ENCODE measurements at places on chromosomes 12 and 14.
A peak's percentile ranks its signal among the peaks of the same experiment; 100 is the strongest.

DNA sequence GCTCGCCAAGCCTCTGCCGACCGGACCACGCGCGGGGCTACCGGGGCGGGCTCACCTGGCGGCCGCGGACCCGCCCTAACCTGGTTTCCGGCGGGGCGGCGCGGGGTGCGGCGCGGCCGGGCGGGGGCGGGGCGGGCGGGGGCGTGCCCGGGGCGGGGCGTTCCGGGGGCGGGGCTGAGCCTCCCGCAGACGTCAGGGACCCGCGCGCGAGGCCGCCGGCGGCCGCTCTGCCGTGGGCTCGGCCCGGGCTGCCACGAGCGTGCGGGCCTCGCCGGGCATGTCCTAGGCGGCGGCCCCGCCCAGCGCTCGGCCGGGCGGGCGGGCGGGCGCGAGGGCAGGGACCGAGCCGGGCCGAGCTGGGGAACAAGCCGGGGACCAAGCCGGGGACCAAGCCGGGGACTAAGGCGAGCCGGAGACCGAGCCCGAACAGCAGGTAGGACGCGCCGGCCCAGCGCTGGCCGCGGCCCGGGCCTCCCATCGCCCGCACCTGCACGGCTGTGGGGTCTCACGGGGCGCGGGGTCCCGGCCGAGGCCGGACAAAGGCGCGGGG, at the start of gene CEP170B:
TSS of gene CEP170B (plus strand) at position 188 of the 550 bp plus-strand sequence. CDS start 3,183 bp downstream, outside the sequence.
- peak; percentile 34 for DNase-seq

DNA sequence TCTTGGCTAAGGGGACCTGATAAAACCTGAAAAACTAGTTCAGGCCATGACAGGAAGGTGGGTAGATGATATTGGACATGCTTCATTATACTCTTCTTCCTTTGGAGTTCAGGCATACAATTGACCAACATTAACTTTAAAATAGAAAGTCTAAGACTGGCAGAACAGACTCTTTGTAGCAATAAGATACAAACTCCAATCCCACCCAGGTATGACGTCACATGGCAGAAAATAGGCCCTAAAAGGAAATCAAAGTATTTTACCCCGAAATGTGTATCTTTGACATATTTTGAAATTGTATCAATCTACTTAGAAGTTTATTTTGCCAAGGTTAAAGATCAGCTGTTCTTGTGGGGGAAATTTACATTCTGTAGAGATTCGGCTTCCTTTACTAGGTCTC, 198.1 kb upstream of the LRIG3 start:
- no peak for DNase-seq

DNA sequence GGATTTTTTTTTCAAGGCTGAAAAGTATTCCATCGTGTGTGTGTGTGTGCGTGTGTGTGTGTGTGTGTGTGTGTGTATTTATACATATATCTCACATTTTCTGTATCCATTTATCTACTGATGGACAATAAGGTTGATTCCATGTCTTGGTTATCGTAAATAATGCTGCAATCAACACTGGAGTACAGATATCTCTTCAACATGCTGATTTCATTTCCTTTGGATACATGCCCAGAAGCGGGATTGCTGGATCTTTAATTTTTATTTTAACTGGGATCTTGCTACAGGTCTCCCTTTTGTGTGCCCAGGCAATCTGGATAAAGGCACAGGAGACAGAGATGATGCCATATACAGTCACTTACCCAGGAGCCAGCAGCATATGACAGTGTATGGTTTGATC, 338.1 kb downstream of the SOX5 start:
- DNase-seq, result no peak

GRCh38 chr12:127083008-127083949, 1183.7 kb upstream of the TMEM132C start:
- no peak for DNase-seq

GRCh38 chr12:8527250-8528130, 13.2 kb downstream of the CLEC4E start:
- DNase-seq, result no peak

DNA sequence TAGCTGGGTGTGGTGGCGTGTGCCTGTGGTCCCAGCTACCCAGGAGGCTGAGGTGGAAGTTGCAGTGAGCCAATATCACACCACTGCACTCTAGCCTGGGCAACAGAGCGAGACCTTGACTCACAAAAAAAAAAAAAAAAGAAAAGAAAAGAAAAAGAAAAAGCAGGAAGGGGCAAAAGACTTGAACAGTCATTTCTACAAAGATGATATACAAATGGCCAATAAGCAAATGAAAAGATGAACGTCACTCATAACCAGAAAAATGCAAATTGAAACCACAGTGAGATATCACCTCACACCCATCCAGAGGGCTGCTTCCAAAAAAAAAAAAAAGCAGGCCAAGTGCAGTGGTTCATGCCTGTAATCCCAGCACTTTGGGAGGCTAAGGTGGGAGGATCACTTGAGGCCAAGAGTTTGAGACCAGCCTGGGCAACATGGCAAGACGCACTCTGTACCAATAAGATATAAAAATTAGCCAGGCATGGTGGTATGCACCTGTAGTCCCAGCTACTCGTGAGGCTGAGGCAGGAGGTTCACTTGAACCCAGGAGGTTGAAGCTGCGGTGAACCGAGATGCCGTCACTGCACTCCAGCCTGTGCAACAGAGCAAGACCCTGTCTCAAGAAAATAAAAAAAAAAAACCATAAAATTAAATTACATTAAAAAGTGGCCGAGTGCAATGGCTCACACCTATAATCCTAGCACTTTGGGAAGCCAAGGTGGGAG, 20.5 kb downstream of the UBC start:
- no peak for DNase-seq

- no peak for DNase-seq
These were observed 125.0 kb downstream of the CACNA1C start for GRCh38 chr12:2177751-2178150.

- DNase-seq, result no peak
These were observed 175.1 kb downstream of the SLC38A4 start for GRCh38 chr12:46650688-46651087.

DNA sequence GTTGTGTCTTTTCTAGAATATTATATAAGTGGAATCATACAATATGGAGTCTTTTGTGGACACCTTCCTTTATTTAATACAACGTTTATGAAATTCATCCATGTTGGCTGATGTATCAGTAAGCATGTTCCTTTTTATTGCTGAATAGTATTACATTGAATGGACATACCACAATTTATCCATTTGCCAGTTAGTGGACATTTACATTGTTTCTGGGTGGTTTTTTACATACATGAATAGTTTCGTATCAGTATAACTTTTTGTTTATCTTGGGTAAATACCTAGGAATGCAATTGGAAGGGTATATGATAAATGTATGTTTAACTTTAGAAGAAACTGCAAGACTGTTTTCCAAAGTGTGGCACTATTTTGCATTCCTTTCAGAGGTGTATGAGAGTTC, 23.1 kb downstream of the IQSEC3 start:
- no peak for DNase-seq

DNA sequence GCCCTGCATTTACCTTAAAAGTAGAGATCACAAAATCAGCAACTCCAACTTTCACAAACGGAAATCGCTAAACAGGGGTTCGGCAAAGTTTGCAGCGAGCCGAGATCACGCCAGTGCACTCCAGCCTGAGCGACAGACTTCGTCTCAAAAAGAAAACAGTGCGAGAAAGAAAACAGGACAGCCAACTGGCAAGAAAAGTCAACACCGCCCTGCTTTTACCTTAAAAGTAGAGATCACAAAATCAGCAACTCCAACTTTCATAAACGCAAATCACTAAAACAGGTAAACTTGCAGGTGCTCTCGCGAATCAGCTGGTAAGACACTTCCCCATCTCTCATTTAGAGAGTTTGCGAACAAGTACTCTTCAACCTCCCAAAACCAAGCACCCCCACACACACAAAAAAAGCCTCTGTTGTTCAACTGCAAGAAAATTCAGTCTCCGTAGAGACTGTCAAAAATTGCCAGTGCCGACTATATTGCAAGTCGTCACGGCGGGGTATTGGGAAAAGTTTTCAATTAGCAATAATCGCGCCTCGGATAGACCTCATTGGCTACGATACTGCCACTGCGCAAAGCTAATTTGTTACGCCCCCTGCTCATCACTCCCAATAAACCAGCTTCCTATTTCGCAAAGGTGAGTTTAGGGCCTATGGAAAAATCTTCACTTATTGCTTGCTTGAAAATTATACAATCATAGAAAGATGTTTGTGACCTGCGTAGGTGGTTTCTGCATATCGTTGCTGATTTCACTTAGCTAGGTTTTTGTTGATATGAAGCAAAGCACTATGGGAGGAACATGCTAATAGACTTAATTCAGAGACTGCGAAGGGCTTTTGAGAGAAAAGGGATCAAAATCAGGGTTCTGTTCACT, at the start of gene RNU4-1:
TSS of gene RNU4-1 (minus strand) at position 577 of the 871 bp plus-strand sequence.
- peak; percentile 53 for DNase-seq

- no peak for DNase-seq
These were observed 183.0 kb downstream of the ERC1 start for GRCh38 chr12:1173781-1174617.

DNA sequence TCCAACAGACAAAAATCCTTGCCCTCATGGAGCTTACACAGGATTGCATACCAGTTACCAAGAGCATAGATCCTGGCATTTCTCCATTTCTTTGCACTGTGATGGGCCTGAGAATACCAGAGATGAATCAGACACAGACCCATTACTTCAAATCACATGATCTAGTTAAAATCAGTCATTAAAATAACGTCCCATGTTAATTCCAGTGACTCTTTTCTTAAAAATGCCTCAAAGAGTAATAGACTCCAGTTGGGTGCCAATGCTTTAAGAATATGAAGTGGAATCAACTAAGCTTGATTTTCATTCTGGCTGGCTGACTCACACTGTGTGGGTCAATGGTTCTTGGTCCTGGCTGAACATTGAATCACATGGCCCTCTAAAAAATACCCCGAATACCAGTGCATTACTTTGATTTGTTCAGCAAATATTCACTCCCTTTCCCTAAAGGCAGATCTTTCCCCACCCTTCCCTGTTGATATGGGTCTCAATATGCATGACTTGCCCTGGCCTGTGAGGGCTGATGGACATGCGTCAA, 11.0 kb downstream of the ASB2 start:
- DNase-seq, result no peak

- DNase-seq, result no peak
These were observed 216.6 kb downstream of the GLT1D1 start for GRCh38 chr12:129069886-129070285.

DNA sequence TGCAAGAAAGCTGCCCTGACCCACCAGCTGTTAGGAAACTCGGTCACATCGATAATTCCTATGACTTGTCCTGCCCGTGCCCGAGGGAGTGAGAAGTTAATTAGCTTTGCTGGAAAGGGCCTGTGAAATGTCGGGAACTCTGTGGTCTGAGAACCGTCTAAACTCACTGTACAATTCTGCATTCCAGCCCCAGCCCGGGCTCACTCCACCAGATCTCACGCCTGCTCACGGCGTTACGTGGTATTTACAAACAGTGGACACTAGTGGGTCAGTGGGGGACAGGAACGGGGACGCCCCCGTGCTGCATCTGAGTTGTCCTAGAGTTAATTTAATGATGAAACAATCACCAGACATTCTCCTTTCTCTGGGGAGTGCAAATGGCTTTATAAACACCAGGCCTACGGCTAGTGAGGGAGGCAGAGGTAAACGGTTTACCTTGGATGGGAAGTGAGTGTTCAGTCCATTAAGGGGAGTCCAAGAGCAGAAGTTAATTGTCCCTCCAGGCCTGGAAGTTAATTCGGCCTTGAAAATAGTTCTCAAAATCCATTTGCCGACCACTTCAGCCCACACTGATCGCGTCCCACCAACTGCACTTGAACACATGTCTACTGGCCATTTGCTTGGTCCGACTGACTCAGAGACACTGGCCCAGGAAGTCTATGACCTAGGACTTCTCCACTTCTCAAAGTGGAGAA, 93.5 kb upstream of the MED13L start:
- DNase-seq, result no peak

- no peak for DNase-seq
These were observed 34.9 kb downstream of the LIMA1 start for GRCh38 chr12:50248411-50248810.

DNA sequence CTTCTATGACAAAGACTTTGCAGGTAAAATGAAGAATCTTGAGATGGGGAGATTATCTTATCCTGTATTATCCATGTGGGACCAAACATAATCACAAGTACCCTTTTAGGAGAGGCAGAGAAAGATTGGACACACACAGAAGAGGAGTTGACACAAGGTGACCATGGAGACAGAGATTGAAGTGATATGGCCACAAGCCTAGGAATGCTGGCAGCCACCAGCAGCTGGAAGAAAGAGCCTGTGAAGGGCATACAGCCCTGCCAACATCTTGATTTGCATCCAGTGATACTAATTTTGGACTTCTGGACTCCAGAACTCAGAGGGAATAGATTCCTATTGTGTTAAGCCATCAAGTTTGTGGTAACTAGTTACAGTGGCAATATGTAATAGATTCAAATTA, 78.1 kb downstream of the RPS29 start:
- no peak for DNase-seq

- no peak for DNase-seq
These were observed 17.3 kb upstream of the KCNA1 start for GRCh38 chr12:4892418-4892817.

DNA sequence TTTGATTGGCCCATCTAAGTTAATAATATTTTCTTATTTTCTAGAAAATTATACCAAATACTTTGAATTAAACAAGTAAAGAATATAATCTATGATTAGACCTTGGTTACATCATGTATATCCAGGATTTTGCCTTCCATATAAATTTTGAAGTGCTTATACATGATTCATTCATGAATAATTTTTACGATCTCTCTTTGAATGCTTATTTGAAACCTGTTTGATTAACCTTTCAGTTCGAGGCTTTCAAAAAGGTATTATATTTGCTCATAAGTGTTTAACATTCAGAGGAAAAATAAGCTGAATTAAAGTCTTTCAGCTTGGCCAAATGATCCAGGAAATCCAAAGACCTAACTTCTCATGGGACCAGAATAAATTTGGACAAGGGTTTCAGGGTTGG, 495.2 kb upstream of the GARIN6 start:
- no peak for DNase-seq

- DNase-seq, result no peak
These were observed 12.8 kb downstream of the RITA1 start for GRCh38 chr12:113198296-113198695.

GRCh38 chr12:11729008-11729407, 79.5 kb downstream of the ETV6 start:
- no peak for DNase-seq

DNA sequence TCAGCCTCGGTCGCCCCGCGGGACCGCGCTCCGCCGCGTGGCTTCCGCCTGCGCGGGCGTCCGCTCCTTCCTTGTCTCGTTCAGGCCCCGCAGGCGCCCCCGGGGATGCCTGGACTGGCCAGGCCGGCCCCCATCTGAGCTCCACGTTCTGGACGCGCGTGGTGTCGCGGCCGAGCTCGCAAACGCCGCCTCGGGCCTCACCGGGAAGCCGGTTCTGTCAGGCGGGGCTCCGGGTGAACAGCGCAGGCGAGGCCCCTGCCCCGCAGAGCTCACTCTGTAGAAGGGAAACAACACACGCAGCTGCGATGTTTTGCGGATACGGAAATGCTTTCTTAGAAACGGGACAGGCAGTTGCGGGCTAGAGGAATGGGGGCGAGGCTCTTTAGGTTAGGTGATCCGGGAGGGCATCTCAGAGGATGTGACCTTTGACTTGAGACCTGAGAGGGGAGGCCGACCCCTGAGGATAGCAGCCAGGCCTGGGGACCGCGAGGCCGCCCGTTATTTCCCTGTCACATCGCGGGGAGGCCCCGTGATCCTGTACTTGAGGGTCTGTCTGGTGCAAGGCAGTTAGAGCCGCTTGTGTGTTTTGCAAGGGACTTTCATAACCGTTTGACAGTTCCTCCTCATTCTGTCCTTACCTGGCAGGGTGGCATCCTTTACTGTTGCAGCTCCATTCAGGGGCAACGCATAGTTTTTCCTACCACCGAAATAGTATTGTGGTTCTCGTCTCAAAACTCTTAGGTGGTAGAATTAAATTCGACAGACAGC, 584 bp downstream of the VRK1 start:
- DNase-seq, result peak; percentile 13

Data from CD8-positive, alpha-beta T cell (primary cell).